ENCODE measurements at places on chromosomes 5 and 9.

- DNase-seq, result no peak
Measured at GRCh38 chr9:87602933-87603643, 105.4 kb downstream of the DAPK1 start.

GRCh38 chr5:6902597-6902996, 189.4 kb downstream of the TENT4A start:
- DNase-seq, result no peak

DNA sequence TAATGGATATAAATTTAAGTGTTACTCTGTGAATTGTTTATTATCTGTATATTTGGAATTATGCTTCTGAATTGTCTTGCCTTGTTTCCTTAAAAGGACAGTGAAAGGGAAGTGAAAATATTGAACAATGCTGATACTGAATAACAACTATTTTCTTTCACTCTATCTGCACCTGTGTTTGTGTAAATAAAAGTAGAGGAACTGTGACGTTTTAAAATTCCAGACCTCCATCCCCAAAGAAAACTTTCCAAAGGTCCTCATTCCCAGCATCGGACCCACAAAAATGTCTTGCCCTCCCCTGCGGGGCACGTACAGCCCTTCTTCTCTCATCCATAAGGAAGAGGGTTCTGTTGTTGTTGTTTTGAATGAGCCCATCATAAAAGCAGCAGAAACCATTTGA, 100.0 kb downstream of the NLN start:
- DNase-seq, result no peak

GRCh38 chr5:110323832-110324231, 402.6 kb downstream of the TMEM232 start:
- no peak for DNase-seq

GRCh38 chr5:61732796-61733195, 400.7 kb downstream of the ZSWIM6 start:
- DNase-seq, result no peak

- no peak for DNase-seq
Measured at GRCh38 chr9:123234853-123235252, 33.5 kb downstream of the STRBP start.

- no peak for DNase-seq
Measured at GRCh38 chr5:172005708-172006320, 624 bp downstream of the FBXW11 start.

GRCh38 chr5:75588666-75589065, 22.6 kb upstream of the ANKDD1B start:
- DNase-seq, result no peak

DNA sequence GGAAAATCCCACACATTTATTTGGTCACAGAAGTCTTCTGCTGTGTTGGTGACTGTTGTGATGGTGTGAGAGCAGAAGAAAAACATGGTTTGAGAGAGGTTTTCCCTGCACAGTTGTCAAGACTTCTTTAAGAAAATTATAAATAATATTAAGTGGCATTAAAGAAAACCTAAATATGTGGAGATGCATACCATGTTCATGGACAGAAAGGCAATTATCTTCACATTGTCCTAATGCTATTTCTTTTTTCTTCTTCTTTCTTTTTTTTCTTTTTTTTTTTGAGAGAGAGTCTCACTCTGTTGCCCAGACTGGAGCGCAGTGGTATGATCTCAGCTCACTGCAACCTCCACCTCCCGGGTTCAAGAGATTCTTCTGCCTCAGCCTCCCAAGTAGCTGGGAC, 24.3 kb upstream of the ERGIC1 start:
- DNase-seq, result no peak

DNA sequence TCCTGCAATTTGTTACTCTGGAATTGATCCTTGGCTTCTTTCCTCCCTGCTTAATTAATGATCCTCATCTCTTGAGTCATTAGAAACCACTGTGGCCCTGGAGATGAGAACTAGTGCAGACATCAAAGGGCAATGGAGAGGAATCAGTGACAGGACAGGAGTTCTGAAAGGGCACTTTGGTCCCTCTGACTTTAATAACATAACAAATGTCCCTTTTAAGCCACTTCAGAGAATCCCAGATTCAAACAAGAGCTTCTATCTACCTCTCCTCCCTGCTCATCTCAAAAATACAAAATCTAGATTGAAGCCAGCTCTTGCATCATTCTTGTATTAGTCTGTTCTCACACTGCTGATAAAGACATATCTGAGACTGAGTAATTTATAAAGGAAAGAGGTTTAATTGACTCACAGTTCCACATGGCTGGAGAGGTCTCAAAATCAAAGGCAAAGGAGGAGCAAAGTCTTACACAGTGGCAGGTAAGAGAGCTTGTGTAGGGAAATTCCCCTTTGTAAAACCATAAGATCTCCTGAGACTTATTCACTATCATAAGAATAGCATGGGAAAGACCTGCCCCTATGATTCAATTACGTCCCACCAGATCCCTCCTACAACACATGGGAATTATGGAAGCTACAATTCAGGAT, 139.1 kb downstream of the PLPPR1 start:
- DNase-seq, result no peak

DNA sequence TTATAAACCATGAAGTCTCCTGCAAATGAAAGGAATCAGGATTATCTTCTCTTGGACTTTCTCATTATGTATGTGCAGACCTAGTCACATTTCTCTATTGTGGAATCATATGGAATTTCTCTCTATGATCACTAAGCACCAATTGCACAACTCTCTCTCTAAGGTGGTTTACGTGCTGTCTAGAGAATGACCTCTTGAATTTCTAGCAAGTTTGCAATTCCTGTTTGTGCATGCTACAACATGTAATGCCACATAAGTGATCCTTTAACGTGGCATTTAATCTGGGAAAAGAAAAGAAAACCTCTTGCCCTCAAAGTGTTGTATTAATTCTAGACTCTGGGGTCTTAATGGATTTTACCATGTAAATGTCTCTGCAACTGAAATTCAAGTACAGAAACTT, 5.0 kb upstream of the PPP2R2B start:
- no peak for DNase-seq

Data from NCI-H1417 treated with DMSO at 0.1 percent for 48 hours (cell line).